ENCODE measurements at places on chromosomes 12 and 14.
A peak's percentile ranks its signal among the peaks of the same experiment; 100 is the strongest.

DNA sequence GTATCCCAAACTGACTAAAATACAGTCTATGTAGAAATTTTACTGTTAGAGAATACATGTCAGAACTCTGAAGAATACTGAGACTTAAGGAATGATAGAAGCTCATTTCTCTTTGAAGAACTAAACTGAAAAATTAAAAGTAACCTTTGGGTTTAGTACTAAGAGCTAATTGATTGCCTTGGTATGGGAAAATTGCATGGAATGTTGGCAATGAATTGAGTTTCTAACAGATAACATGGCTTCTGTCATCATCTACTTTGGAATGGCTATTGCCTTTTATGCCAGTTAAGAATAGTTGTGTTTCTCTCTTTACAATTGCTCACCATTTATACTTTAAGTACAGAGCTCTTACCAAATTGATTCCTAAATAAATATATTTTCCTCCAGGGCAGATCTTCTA lies 308.8 kb upstream of the SYT1 start:
- DNase-seq: no peak

DNA sequence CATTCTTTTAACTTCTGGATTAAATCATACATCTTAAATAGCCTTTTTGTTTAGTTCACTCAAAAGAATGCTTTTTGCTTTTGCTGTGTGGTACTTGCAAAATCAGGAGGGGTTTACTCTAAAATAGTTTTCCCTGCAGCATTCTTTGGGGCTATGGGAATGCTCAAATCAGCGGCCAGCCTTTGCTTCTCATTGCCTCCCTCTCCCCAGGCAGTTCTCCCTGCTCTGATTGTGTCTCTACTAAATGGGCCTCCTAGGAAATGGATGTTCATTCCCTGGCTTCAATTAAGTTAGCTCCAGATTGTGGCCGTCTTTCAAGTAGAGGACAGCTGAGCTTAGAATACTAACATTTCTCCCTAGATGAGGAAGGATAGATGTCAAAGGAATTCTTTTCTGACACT lies 4.4 kb downstream of the TULP3 start:
- DNase-seq: no peak

DNA sequence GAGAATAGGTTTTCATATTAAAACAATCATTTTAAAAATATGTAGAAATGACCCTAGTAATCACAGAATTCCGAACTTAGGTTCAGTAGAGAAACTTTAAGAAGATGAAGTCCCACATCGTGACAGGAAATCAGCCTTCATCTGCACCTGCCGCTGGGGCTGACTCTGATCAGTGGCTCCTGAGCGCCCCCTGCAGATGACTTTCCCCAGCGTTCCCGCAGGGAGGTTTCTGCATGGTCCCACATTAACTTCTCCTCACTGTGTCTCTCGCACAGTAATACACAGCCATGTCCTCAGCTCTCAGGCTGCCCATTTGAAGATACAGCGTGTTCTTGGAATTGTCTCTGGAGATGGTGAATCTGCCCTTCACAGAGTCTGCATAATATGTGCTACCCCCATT lies 1131.1 kb downstream of the TMEM121 start:
- DNase-seq: no peak

GRCh38 chr12:22163594-22163993 lies 117.6 kb downstream of the CMAS start:
- DNase-seq: no peak

DNA sequence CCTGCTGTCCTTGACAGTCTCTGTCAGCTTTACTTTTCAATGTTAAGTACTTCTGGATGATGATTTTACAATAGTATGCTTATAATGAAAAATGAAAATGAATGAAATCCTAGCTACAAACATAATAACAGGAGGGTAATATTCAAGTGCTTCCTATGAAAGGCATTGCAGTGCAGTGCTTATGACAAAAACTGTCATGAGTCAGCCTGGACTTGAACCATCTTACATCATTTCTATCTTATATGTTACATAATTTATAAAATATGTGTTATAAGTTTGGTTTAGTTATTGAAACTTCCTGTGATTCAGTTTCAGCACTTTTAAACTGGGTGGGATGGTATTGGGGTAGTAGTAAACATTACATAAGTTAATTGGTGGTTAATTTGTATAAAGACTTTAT lies 451.7 kb downstream of the TMEM117 start:
- DNase-seq: no peak

DNA sequence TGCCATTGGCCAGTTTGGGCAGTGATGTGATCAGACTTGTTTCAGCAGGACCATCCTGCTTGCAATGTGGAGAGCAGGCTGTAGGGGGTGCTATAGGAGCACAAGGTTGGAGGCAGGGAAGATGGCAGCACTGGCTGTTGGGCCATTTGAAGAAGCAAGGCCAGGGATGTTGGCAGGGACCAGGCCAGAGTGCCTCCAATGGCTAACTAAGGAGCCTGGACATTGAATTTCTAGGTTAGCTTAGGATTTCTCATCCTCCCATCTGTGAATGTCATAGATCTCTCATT lies 23.5 kb downstream of the FGF23 start:
- DNase-seq: no peak

- DNase-seq: no peak
Measured at GRCh38 chr12:65896743-65897142, 72.5 kb downstream of the HMGA2 start.

- no peak for DNase-seq
Measured at GRCh38 chr12:38279756-38280155, 36.8 kb upstream of the ALG10B start.

DNA sequence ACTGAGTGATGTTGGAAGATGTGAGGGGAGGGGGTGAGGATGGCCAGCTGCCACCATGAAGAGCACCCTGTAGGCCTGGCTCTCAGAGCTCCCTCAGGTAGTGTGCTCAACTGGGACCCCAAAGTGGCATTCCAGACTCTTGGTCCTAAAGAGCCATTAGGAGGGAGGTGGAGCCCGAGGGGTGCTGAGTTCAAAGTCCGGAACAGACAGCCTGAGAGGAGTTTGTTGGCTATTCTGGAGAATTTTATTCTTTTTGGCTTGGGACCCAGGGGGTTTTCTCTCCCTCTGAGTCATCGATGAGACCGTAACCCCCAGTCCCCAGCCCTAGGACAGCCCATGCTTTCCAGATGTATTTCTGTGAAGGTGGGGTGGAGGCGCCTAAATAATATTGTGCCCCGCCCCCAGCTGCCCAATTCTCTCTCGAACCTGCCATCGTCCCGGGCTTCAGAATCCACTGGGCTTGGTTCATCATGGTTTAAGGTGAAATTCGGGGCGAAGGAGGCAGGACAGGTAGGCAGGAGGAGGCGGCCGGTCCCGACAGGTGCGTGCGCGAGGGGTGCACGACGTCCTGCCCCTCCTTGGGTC lies 690 bp upstream of the RBP5 start:
- DNase-seq: no peak

DNA sequence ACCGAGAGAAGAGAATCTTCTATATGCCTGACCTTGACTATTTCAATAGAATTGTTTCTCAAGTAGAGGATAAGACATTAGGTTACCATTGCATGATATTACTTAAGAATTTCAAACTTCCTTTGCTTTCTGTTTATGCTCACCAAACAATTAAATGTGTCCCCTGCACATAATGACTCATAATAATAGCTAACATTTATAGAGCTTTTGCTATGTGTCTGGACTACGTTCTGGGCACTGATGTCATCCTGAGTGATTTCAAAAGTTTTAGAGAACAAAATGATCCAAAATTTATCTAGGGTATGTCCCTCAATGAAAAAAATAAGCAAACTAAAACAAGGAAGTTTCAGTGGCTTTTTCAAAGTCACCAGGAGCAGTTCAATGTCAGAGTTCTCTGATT lies 38.8 kb downstream of the SLC15A5 start:
- DNase-seq: no peak

- DNase-seq: no peak
Measured at GRCh38 chr12:132759359-132759758, 2.3 kb downstream of the ANKLE2 start.

DNA sequence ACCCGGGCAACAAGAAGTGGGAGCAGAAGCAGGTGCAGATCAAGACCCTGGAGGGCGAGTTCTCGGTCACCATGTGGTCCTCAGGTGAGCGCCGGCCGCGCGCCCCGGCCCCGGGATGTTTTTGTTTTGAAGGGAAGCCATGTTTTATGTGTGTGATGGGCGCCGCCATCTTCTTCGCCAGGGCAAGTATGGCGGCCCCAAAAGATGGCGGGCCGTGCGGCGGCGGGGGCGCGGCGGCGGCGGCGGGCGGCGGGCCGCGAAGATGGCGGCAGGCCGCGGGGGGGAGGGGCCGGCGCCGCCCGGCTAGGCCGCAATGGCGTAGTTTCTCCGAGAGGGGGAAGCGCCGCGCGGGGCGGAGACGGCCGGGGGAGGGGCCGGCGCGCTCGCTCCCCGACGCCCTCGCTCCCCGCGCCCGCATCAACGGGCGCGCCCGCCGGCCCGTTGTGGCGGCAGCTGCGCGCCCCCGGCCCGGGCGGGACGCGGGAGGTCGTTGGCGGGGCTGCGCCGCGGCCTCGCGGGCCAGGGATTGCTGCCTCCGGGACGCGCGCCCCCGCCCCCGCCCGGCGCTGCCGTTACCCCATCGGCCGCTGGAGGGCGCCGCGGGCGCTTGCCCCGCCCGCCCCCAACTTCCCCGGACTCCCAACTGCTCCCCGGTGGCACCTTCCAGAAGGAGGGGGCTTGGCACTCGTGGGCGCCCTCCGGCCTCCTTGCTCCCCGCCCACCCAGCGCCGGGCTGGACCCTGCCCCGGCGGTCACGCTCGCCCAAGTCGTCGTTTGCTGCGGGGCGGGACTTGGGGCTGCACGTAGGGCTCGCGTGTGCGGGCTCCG lies 1.1 kb downstream of the YY1 start:
- DNase-seq: peak; percentile 65

- DNase-seq: no peak
Measured at GRCh38 chr12:114152890-114153289, 186.8 kb upstream of the RBM19 start.

DNA sequence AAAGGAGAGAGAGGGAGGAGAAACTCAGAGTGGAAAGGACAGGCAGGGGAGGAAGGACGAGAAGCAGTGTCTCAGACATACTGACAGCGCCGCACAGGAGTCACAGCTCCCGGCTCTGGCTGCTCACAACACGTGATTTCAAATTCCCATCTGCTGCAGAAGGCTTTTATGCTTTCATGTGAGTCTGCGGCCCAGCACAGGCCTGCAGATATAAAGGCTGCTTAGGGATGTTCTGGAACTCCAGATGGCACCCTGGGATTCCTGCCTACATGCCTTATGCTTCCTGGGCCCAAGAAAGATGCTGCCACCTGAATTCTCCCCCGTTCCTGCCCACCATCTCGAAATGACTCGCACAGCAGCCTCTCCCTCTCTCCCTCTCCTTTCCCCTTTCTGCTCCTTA lies 89.6 kb downstream of the NUAK1 start:
- no peak for DNase-seq

DNA sequence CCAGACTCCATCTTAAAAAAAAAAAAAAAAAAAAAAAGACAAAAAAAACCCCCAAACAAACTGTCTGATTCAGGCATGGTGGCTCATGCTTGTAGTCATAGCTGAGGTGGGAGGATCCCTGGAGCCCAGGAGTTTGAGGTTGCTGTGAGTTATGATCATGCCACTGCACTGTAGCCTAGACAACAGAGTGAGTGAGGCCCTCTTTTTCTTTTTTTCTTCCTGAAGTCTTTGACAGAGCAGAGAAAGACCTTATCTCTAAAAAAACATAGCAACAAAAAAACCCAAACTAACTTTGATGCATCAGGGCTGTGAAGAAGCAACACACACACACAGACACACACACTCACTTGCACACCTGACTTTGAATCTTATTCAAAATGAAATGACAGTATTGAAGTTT lies 7.7 kb upstream of the AMN1 start:
- peak; percentile 14 for DNase-seq

DNA sequence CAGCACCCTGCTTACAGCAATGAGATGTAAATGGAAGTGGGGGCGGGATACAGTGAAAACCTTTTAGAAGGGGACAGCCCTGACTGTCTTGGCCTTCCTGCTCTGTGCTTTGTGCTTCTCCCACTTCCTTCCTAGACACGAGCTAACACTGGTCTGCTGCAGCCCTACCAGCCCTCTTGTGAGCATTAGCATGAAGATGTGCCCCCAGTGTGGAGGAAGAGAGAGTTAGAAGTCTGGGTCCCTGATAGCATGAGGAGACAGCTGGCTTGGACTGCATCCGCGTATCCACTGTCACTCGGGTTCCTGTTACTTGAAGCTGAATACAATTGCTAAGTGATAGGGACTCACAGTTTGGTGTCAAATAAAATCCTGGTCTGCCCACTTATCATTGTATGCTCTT lies 248.1 kb upstream of the SOX5 start:
- DNase-seq: no peak

DNA sequence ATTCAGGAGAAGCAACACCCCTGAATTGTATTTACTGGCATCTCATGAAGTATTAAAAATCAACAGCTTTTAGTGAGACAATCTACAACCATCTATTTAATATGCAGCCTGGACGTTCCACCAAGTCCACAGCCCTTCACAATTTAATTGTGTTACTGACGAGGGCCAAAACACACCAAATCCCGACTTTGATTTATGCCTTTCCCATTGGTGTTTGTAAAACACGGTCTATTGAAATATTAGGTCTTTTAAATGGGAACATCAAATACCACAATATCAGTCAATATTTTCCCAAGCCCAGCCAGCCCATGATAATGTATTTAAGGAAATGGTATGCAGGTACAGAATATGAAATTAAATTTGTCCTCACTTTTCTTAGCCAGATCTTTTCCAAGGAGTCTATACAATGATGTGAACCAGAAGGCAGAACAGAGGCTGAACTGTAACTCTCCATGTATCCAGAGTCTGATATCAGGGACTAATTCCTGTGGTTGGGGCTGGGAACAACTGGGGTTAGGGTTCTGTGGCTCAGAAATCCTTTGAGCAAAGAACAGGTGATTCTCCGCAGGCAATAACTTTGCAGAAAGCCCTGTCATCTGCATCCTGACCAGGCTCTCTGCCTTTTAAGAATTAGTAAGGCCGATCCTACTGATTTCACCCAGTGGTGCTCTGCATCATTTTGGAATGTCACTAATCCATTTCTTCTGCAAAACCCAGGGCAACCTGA lies 179.3 kb upstream of the GZMB start:
- no peak for DNase-seq

DNA sequence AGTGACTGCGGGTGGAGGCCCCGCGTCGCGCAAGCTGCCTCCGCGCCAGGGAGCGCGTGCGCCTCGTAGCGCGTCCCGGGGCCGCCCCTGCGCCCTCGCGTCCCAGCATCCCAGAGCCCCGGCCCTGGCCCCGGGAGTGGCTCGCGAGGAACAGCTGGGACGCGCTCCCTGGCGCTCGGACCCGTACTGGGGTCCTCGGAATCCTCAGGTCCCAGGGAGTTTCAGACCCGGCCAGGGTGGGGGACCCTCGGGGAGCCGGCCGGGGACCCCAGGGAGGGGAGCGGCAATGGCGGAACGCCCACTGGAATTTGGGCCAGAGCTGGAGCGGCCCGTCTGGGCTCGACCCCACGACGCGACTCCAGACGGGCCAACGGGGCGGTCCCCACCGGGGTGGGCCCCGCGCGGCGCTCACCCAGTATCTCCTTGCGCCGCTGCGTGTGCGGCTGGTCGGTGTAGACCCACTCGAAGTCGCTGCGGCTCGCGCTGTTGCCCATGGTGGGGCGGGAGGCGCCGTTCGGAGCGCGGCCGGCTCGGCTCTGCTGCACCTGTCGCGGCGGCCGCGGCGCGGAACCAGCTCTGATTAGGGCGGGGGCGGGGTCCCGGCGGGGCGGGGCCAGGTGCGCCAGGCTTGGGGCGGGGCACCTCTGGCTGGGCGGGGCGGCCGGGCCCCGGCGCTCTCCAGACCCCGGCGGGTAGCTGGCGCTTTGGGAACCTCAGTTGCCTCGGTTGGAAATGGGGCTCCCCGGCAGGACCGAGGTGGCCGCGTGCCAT lies at the start of gene DEGS2:
Gene DEGS2, minus strand, starts transcription at position 552 of the 771 bp plus-strand sequence. Its CDS starts 58 bp downstream, at position 494.
- no peak for DNase-seq
